Anterior cingulate cortex (tissue), 58 donors: ENCODE measurements at places on chromosomes 2 and 18.

GRCh38 chr2:125167820-125168219, 1142.7 kb downstream of the CNTNAP5 start:
- DNase-seq: no peak

GRCh38 chr18:62550746-62551145, 27.9 kb downstream of the ZCCHC2 start:
- DNase-seq: no peak

DNA sequence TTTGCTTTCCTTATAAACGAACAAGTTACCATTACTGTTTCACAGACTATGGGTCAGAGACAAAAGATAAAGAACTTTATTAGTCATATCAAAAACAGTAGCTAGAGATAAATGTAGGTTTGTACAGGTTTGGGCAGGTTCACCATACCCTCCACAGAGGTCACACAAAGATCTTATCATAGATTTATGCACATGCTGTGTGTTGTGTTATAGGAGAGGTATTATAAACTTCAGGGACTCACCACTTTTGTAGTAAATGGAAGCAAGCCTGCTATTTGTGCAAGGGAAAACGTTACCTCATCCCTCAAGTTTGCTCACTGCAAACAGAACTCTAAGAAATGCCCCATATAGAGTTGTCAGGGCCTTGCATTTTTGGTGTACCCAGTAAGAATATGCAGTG, 584.5 kb upstream of the LRRTM1 start:
- DNase-seq: no peak

DNA sequence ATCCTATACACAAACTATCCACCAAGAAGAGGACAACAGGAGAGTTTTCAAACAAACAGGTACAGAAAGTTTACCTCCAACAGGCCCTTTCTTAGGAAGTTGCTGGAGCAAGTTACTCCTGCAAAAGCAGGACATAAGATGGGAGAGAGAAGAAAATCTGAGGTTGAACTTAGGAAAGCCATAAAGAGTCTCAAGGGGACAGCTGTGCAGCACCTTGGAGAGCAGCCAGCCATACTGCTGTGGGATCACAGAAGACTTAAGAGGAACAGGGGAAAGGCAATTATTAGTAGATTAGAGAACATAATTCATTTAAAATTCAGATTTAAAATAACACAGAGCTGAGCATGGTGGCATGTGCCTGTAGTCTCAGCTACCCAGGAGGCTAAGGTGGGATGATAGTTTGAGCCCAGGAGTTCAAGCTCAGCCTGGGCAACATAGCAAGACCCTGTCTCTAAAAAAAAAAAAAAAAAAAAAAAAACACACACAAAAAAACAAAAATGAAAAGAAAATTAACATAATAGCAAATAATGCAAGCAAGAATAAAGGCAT, 148.1 kb upstream of the SIX3 start:
- DNase-seq: no peak

DNA sequence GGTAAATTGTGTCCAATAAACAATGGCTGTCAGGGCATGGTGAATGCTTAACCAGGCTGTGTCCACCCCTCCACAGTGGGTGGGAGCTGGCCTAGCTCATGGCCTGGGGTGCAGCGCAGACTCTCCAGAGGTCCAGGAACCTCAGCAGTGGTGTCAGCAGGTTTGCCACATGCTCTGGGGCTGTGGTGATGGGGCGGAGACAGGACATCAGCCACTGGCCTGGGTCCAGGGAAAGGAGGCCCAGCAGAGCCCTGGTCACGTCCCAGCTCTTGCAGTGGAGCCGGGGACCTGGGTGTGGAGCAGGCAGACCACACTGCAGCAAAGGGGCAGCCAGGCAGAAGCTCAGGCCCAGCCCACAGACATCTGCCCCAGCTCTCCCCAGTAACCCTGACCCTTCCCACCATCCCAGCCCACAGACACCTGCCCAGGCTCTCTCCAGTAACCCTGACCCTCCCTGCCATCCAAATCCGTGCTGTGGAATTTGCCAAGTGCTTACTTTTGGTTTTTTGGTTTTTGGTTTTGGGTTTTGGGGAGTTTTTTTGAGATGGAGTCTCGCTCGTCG, 13.8 kb upstream of the KIF1A start:
- DNase-seq: no peak

DNA sequence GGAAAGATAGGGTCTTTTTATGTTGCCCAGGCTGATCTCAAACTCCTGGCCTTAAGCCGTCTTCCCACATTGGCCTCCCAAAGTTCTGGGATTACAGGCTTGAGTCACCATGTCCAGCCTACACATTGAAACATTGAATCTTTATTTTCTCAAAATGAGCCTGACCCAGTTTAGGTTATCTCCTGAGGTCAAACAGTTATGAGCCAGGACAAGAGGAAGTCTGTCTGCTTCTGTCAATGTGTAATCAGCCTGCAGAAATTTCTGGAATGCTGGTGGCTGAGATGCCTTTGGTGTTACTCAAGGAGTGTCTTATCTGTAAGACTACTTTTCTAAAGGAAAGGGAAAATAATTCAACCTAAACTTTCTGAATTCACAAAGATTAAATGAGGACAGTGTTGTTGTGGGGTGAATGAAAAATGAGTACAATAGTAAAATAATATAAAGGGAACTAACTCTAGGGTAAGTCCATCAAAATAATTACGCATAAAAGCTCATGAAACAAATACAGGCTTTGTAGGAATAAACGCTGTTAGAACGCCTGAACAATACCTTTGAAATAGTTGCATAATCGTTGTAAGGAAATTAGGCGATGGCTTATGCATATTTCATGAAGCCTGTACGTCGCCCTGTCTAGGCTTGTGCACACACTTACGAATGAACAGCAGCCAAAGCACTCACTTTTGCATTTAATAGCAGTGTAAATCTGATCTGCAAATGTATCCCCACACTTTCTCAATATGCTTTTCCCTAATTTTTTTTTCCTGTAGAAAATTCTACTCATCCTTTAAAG, 260.8 kb downstream of the RDH14 start:
- no peak for DNase-seq

- DNase-seq: no peak
Measured at GRCh38 chr2:167253025-167253424, 364.7 kb downstream of the XIRP2 start.

DNA sequence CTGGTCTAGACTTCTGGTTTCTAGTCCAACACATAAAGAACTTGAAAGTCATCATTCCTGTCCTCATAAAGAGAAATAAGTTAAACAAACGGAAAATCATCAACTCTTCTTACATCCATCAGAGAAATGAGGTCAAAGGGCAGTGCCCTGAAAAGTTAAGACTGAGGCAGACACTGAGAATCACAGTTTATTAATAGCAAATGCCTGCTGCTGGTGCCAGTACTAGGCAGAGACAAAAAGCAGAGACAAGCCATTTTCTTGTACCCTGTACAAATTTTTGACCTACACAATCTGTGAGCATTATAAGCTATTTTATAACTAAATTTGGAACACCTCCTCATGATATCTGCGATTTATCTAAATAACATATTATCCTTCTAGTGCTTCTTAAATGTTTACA, 36.8 kb downstream of the ATF2 start:
- no peak for DNase-seq

- DNase-seq: no peak
Measured at GRCh38 chr18:78778651-78779050, 201.0 kb upstream of the SALL3 start.

DNA sequence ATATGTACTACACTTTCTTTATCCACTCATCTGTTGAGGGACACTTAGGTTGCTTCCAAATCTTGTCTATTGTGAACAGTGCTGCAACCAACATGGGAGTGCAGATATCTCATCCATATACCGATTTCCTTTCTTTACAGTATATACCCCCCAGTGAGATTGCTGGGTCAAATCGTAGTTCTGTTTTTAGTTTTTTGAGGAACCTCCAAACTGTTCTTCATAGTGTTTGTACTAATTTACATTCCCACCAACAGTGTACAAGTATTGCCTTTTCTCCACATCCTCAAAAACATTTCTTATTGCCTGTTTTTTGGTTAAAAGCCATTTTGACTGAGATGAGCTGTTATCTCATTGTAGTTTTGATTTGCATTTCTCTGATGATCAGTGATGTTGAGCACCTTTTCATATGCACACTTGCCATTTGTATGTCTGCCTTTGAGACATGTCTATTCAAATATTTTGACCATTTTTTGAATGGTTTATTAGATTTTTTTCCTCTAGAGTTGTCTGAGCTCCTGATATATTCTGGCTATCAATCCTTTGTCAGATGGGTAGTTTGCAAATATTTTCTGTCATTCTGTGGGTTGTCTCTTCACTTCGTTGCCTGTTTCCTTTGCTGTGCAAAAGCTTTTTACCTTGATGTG, 12.2 kb downstream of the PLEK start:
- no peak for DNase-seq

DNA sequence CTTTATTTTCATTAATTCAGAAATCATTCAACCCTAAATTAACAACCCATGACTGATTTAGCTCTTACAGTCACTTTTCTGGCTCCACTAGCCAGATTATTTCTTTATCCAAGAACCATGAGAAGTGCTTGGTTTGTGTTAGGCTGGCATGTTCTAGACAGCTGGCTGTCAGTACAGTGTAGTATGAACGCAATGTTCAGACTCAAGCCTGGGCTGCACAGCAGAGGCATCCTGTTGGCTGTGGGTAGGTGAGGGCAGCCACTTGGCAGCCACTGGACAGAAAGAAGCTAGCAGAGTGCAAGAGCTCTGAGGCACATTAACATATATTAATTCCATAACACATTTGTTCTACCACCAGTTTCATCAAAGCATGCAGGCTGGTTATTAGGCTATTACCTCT, 522.9 kb upstream of the FSHR start:
- DNase-seq: no peak

GRCh38 chr2:174561283-174561971, 36.2 kb downstream of the WIPF1 start:
- peak; percentile 78 for DNase-seq

GRCh38 chr18:2998644-2999043, 14.3 kb downstream of the LPIN2 start:
- DNase-seq: no peak

- DNase-seq: no peak
Measured at GRCh38 chr2:181152226-181152625, 171.8 kb downstream of the UBE2E3 start.

- no peak for DNase-seq
Measured at GRCh38 chr2:39991298-39991697, 212.2 kb upstream of the THUMPD2 start.

DNA sequence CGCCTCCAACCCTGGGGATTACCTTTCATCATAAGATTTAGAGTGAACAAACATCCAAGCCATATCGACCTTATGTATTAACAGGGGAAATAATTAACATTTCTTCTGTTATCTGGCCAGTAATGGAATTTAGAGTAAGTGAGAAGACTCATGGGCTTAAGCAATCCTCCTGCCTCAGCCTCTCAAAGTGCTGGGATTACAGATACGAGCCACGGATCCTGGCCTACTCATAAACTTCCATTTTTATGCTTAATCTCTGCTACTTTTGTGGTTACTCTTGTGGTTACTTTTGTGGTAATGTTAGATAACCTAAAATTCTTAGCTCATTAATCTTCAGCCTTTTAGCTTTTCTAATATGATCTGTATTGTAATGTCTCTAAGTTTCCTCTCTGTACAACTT, 159.3 kb upstream of the SLC8A1 start:
- no peak for DNase-seq

- DNase-seq: no peak
Measured at GRCh38 chr2:159232456-159233170, 53.9 kb downstream of the WDSUB1 start.
